ENCODE measurements at places on chromosomes 16 and 17.

DNA sequence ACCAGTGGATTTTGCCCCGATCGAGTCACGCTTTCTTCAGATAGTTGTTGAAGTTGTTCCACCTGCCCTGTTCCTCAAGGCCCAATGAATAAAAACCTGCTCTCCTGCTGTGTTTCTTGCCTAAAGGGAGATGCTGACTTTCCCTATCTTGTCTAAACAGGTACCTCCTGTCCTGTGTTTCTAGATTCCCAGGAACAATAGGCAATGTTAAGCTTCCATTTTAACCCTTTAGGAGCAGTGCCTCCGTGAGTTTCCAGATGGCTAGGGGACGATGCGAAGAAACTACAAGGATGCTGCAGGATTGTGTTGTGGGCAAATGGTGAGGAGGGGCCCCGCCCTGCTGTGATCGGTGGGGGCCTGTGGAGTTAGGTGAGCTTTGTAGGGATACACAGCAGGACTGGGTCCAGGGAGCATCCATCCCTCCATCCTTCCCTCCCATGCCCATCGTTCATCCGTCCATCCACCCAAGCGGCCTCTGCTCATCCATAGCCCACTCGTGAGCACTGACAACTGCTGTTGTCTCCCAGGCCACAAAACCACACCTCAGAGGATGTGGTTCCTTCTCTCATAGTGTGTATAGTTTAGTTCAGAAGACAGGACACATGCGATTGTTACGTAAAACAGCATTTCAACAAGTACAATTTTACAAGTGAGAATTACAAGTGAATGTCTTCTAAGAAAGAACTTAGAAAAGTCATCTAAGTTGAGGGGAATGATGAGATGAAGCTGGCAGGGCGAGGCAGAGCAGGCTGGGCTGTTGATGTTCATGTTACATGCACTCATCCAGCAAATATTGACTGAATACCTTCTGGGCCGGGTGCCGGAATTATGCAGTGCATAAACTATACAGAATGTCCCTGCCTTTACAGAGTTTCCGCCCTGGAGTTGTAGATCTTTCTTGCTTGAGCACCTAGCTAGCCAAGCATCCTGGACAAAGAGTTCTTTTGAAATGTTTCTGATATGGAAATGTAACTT lies 5.2 kb downstream of the ARSG start:
- peaks cover 29% of the 10 kb centered on the region for H3K4me1 ChIP-seq
- H3K27ac ChIP-seq, result peak overlapping the region; percentile 77
- DNase-seq, result peak; percentile 67
- no peaks in the 10 kb centered on the region for H3K27me3 ChIP-seq
- peak overlapping the region; percentile 77 for H3K4me3 ChIP-seq

- H3K36me3 ChIP-seq, result peaks cover 73% of the 10 kb centered on the region
- peak overlapping the region; percentile 48 for H3K4me3 ChIP-seq
- peaks cover 36% of the 10 kb centered on the region for H3K4me1 ChIP-seq
- H3K27ac ChIP-seq, result no peak overlapping the region
These were observed 18.5 kb downstream of the ZFPM1 start for GRCh38 chr16:88471575-88471974.

DNA sequence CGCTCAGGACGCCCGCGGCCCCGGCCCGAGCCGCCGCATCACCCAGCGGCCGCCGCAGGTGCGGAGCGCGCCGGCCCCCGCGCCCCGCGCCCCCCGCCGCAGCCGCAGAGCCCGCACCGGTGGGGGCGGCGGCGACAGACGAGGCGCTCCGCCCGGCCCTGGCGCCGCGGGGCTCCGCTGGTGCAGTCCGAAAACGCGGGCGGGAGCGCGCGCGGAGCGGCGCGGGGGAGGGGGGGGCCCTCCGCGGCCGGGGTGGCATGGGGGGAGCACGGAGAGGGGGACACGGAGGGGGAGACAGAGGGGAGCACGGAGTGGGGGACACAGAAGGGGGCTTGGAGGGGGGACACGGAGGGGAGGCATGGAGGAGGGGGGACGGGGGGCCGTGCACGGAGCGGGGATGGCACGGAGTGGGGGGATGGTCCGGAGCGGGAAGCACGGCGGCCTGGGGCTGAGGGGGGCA lies at the start of gene AATK:
Gene AATK (minus strand): TSS at position 189 of the 460 bp plus-strand sequence. CDS start 229 bp downstream, outside the sequence.
- no peaks in the 10 kb centered on the region for H3K4me1 ChIP-seq
- DNase-seq, result no peak
- H3K36me3 ChIP-seq, result no peaks in the 10 kb centered on the region

DNA sequence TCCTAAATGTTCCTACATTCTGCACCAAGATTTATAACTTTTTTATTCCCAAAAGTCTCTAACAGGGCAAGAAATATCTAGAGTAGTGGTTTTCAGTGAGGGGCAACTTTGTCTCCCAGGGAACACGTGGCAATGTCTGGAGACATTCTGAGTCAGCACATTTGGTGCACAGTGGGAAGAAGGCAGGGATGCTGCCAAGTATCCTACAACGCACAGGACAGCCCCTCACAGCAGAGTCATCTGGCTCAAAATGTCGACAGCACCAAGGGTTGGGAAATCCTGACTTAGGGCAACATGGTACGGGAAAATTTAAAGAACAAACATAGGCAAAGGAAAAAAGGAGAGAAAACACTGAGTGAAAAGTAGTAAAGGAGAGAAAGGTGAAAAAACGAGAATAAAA lies 61.8 kb downstream of the SMG6 start:
- H3K36me3 ChIP-seq, result peaks cover 29% of the 10 kb centered on the region
- no peak overlapping the region for H3K4me3 ChIP-seq
- DNase-seq, result no peak

- DNase-seq, result no peak
- no peak overlapping the region for H3K27ac ChIP-seq
- H3K4me1 ChIP-seq, result peaks cover 22% of the 10 kb centered on the region
- no peak overlapping the region for H3K4me3 ChIP-seq
- peaks cover 23% of the 10 kb centered on the region for H3K36me3 ChIP-seq
These were observed 78.1 kb downstream of the TIMM22 start for GRCh38 chr17:1074886-1075605.

DNA sequence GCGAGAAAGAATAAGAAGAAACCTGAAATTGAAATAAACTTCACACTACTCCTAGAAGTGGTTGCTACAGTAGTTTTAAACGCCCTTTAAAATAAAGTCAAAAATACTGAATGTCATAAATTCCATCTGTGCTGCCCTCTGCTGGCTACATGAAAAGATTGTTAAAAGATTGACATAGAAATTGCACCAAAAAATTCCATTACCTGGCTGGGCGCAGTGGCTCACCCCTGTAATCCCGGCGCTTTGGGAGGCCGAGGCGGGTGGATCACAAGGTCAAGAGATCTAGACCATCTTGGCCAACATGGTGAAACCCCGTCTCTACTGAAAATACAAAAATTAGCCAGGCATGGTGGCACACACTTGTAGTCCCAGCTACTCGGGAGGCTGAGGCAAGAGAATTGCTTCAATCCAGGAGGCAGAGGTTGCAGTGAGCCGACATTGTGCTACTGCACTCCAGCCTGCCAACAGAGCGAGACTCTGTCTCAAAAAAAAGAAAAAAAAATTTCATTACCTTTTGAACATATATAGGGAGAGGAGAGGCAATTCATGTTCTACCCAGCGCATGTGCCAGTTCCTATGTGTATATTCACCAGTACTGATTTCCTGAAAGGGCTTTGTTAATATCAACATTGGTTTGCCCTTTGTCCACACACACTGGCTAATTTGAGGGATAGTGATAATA lies 36.5 kb downstream of the CYTH1 start:
- peak; percentile 53 for DNase-seq
- peaks cover 55% of the 10 kb centered on the region for H3K36me3 ChIP-seq
- peaks cover 73% of the 10 kb centered on the region for H3K4me1 ChIP-seq
- H3K27me3 ChIP-seq, result no peaks in the 10 kb centered on the region

DNA sequence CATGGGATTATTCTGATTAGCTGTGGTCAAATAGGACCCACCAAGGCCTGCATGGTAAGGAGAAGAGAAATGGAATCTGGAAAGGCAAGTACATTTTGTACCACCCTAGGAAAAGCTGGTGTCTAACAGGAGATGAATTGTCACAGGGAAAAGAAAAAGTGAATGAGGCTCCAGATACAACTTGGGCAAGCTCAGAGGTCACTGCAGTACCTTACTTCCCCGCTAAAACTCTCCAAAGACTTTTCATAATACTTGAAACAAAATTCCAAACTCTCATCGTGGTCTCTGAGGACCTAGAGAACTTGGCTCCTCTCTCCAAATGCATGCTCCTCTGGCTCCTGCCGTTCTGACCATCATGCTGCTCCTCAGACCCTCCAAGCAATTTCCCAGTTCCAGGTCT lies 262.8 kb downstream of the GRIN2A start:
- no peak for DNase-seq
- no peaks in the 10 kb centered on the region for H3K27me3 ChIP-seq
- no peak overlapping the region for H3K4me3 ChIP-seq
- no peaks in the 10 kb centered on the region for H3K36me3 ChIP-seq
- H3K27ac ChIP-seq, result no peak overlapping the region
- no peaks in the 10 kb centered on the region for H3K4me1 ChIP-seq

DNA sequence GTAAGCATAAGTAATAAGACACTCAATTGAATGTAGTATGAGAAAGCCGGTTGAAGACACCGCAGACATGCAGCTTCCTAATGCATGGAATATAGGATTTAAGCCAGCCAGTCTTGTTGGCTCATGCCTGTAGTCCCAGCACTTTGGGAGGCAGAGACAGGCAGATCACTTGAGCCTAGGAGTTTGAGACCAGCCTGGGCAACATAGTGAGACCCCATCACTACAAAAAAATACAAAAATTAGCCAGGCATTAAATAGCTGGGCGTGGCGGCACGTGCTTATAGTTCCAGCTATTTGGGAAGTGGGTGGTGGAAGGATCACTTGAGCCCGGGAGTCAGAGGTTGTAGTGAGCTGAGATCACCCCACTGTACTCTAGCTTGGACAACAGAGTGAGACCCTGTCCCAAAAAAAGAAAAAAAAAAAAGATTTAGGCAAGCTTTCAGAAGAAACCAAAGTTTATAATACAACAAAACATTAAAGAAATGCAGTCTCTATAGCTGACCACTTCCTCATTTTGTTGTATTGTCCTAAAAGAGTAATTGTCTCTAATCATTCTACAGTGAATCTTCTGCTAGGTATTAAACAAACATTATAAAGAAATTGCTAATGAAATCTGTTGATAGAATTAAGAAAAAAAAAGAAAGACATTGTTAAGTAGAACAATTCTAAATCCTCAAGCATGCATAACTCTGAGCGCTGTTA lies 68.6 kb upstream of the KIFC3 start:
- H3K36me3 ChIP-seq, result no peaks in the 10 kb centered on the region

- H3K4me1 ChIP-seq, result no peaks in the 10 kb centered on the region
- H3K27ac ChIP-seq, result no peak overlapping the region
- DNase-seq, result no peak
- peaks cover 6% of the 10 kb centered on the region for H3K27me3 ChIP-seq
- peak overlapping the region; percentile 29 for H3K4me3 ChIP-seq
- no peaks in the 10 kb centered on the region for H3K36me3 ChIP-seq
These were observed 94.7 kb downstream of the SEC14L1 start for GRCh38 chr17:77235370-77235941.

GRCh38 chr17:58247511-58248363 lies 9.4 kb downstream of the LPO start:
- DNase-seq, result no peak
- H3K4me3 ChIP-seq, result no peak overlapping the region
- no peak overlapping the region for H3K27ac ChIP-seq
- H3K36me3 ChIP-seq, result peaks cover 3% of the 10 kb centered on the region
- peaks cover 6% of the 10 kb centered on the region for H3K4me1 ChIP-seq

- H3K27ac ChIP-seq, result no peak overlapping the region
- peaks cover 31% of the 10 kb centered on the region for H3K27me3 ChIP-seq
These were observed 130.1 kb upstream of the SEC14L1 start for GRCh38 chr17:77010667-77011066.

DNA sequence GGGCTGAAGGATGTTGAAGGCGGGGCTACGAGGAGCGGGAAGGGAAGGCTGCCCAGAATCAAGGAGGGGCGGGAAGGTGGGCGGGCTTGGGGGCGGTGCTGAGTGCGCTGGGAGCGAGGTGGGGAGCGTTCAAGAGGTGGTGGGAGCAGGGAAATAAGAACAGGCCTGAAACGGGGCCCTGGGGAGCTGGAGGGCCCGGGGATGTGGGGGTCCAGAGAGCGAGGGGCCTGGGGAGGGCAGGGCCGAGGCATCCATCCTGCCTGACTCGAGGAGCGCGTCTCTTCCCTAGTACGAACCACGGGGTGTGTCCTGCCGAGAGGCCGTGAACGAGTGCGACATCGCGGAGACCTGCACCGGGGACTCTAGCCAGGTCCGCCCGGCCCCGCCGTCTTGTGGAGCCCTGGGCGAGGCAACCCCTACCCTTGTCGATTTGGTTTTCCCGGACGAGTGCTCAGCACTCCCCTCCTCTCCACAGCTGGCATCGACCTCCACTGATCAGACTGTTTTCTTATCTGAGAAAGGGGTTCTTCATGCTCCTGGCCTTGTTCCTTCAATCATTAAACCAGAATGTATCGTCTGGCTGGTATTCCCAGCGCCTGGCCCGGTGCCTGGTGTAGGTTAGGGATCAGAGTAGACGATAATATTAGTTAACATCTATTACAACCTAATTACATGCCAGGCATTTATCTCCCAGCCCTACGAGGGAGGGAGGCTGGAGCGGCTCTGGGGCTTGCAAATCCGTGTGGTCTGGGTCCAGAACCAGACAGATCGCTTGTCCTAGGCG lies 17.2 kb downstream of the ADAM11 start:
- H3K36me3 ChIP-seq, result no peaks in the 10 kb centered on the region
- H3K4me1 ChIP-seq, result peaks cover 14% of the 10 kb centered on the region
- H3K4me3 ChIP-seq, result peak overlapping the region; percentile 90
- no peaks in the 10 kb centered on the region for H3K27me3 ChIP-seq

DNA sequence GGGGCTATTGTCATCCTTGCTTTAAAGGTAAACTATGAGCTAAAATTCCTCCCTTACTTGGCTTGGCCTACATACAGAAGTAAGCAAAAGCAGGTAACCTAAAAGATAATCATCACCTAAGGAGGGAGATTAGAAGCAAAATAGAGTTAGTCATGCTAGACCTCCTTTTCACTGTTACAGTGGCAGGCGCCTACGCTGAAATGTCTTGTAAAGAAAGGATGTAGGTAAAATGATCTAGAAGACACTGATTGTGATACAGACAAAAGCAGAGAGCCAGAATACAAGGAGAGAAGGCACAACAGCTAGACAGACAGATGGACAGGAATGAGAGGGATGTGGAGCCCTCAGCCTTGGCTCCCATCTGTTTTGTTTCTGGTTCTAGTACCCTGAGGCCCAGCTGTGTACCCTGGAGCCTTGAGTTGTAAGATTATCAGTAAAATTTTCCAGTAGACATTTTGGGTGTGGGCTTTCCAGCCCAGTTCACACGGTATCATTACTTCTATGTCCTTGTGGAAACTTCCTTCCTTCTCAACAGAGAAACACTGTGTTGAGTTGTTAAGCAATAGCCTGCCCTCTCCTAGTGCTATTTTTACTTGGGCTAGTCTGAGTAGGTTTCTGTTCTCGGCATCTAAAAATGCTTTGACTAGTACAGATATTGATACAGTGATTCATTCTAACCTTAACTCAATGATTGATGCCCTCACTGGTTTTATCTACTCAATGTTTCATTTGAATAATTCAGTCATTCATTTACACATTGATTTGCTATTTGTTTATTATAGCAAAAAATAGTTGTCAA lies 7.7 kb upstream of the C16orf78 start:
- H3K4me1 ChIP-seq, result no peaks in the 10 kb centered on the region
- H3K27me3 ChIP-seq, result no peaks in the 10 kb centered on the region
- no peak for DNase-seq
- no peaks in the 10 kb centered on the region for H3K36me3 ChIP-seq
- H3K4me3 ChIP-seq, result no peak overlapping the region
- no peak overlapping the region for H3K27ac ChIP-seq
